ENCODE measurements at places on chromosomes 16 and 17. TPM values are rescaled to one million over a fixed set of nuclear protein-coding genes. Genes with fewer than 3 reads are reported as not detected.

ZNF23 gene
- total RNA-seq: 13.3 TPM

- DNase-seq: peak; percentile 85
Observed at GRCh38 chr17:17682737-17683680, 1.8 kb downstream of the RAI1 start.

DNA sequence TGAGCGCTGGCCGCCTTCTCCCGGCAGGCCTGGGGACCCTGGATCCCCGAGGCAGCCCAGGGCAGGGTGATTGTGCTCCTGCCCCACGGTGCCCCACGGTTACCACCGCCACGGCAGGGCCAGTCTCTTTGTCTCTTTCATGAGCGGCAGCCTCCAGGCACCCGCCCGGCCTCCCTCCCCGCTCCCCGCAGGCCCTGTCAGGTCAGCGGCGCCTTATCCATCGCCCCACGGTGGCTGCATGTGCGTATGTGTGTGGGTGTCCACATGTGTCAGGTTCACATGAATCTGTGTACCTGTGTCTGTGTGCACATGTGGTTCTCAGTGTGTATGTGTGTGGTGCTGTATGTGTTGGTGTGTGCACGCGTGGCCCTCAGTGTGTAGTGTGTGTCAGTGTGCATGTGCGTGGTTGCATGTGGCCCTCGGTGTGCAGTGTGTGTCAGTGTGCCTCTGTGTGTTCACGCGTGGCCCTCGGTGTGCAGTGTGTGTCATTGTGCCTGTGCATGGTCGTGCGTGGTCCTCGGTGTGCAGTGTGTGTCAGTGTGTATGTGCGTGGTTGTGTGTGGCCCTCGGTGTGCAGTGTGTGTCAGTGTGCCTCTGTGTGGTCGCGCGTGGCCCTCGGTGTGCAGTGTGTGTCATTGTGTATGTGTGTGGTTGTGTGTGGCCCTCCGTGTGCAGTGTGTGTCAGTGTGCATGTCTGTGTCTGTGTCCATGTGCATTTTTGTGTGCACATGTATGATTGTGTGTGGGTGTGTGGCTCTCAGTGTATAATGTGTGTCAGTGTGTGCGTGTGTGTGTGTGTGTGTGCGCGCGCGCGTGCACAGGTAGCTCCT is 239.2 kb upstream of the GSE1 start:
- no peak for DNase-seq

DNA sequence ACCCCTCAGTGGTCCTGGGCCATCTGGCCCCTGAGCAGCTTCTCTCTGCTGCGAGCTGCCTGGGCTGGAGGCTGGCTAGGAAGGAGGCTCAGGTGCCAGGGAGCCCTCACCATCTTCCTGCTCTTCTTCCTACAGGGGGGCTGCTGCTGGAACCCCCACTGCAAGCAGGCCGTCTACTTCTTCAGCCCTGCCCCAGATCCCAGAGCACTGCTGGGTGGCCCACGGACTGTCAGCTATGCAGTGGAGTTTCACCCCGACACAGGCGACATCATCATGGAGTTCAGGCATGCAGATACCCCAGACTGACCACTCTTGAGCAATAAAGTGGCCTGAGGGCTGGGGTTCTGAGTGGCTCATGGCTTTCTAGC is 46.1 kb downstream of the PRMT7 start:
- no peak for DNase-seq

- peak; percentile 92 for DNase-seq
Observed at GRCh38 chr17:79777894-79778503, at the start of gene CBX2. Gene CBX2 (plus strand): TSS chr17:79778148. CDS start chr17:79778236, 88 bp downstream.

- DNase-seq: no peak
Observed at GRCh38 chr16:6204945-6205344, 1107.3 kb upstream of the EEF2KMT start.

GRCh38 chr17:42508426-42509165 is 27.4 kb upstream of the NAGLU start:
- DNase-seq: no peak

LGALS9 gene
- 7.3 TPM for total RNA-seq
